ENCODE measurements at places on chromosomes 1 and 21.

DNA sequence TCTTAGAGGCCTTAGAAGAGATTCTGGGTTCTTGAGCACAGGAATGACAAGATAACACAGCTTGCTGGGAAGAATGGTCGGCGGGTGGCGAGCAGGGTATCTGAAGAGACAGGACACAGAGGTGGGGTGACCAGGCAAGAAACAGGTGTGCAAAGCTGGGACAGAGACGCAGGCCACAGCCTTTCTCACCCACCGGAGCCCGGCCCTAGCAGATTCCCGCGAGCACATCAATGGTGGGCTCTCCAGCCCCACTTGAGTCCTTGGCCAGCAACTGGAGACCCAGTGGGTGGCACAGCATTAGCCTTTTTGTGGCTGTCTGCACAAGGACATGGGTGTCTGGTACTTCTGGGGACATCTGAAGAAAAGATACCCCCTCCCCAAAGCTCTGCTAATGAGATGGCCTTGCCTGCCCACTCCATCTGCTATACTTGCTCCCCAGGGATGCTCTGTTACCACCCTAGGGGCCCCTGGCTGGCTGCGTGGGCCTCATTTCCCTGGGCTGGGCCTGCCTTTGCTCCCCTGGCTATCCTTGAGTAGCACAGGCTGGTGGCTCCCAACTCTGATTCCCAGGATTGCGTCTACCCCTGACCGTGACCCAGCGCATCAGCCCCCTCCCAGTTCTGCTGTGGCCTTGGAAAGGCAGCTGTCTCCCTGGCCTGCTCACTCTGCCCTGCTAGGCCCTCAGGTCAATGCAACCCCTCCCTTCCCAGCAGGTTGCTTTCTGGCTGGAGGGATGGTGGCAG lies 127.2 kb upstream of the ADAR start:
- no peak for DNase-seq

DNA sequence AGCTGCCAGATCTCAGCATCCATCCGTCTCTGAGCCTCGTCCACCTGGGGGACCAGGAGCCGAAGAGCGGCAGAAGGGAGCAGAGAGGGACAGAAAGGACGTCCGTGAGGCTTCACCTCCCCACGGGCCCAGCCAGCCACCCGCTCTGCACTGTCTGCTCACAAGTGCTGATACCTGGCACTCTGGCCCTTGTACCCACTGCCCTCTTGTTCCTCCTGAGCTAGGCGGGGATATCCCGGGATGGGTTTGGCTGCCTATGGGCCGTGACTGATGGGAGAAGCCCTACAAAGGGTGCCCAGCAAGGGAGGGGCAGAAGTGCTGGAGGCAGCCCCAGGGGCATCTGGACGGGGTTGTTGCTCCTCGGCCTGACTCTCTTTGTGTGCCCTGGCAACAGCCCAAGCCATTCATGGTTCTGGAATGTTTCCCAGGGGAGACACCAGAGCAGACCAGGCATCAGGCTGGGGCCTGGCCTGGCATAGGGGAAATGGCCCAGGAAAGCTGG lies 57.6 kb downstream of the LDLRAD2 start:
- DNase-seq: peak; percentile 56

GRCh38 chr1:234973426-234974250 lies 155.0 kb downstream of the TOMM20 start:
- peak; percentile 85 for DNase-seq

- DNase-seq: no peak
These were observed 113.5 kb downstream of the LHX9 start for GRCh38 chr1:198030682-198031081.

- no peak for DNase-seq
These were observed 87.9 kb downstream of the CLEC20A start for GRCh38 chr1:178408871-178409270.

GRCh38 chr1:174964261-174964971 lies 35.3 kb upstream of the CACYBP start:
- no peak for DNase-seq

GRCh38 chr1:107244709-107245500 lies 104.1 kb downstream of the NTNG1 start:
- DNase-seq: no peak

- no peak for DNase-seq
These were observed 242.3 kb downstream of the KCNJ6 start for GRCh38 chr21:37673801-37674575.

- DNase-seq: no peak
These were observed 150.5 kb downstream of the PLPPR5 start for GRCh38 chr1:98854137-98854536.
